NCI-H146 (cell line): ENCODE measurements at places on chromosomes 6 and 20.
A peak's percentile ranks its signal among the peaks of the same experiment; 100 is the strongest.

DNA sequence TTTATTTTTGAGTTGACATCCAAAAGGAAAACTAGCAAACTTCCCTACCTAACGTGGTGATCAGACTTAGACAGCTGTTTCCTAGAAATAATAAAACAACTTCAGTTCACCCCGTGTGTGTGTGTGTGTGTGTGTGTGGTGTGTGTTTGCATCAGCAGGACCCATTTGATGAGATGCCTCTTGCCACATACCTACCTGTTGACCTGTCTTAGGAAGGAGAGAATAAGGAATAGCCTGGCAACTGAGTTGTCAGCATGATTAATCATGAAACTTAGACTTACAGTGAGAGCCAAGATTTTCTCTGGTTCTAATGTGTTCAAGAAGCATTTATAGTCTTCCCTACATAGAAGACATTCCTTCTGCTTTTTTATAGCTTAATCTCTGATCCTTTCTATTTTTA, 16.1 kb upstream of the PBOV1 start:
- DNase-seq = no peak

DNA sequence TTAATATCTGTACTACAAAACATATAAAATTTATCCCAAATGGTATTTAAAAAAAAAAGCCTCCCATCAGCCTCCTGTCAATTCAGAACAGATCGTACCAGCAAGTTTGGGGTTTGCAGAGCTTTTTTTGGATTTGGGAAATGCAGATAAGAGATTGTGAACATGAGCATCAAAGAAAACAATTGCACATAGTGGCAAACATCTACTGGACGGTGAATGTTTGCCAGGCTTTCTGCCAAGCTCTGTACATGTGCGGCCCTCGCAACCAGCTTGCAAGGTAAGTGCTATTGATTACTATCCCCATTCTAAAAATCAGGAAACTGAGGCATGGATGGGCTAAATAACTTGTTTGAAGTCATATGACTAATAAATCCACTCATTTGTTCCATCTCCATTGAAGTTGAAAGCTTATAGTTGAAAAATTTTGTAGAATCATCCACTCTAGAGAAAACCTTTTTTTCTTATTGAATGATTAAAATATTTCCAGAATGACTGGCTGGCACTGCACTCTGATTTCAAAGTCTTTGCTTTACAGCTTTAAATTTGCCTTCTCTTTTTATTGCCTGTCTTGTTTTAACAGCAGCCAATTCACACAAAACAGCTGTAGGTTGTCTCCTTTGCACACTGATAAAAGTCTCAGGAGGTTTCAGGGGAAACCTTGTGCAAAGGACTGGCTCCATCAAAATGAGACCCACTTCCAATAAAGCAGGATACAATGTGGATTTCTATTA, 37.4 kb upstream of the SIRT5 start:
- no peak for DNase-seq

- no peak for DNase-seq
Observed at GRCh38 chr6:15500078-15500740, 162.6 kb downstream of the DTNBP1 start.

GRCh38 chr6:129473546-129473945, 236.4 kb downstream of the ARHGAP18 start:
- peak; percentile 14 for DNase-seq

DNA sequence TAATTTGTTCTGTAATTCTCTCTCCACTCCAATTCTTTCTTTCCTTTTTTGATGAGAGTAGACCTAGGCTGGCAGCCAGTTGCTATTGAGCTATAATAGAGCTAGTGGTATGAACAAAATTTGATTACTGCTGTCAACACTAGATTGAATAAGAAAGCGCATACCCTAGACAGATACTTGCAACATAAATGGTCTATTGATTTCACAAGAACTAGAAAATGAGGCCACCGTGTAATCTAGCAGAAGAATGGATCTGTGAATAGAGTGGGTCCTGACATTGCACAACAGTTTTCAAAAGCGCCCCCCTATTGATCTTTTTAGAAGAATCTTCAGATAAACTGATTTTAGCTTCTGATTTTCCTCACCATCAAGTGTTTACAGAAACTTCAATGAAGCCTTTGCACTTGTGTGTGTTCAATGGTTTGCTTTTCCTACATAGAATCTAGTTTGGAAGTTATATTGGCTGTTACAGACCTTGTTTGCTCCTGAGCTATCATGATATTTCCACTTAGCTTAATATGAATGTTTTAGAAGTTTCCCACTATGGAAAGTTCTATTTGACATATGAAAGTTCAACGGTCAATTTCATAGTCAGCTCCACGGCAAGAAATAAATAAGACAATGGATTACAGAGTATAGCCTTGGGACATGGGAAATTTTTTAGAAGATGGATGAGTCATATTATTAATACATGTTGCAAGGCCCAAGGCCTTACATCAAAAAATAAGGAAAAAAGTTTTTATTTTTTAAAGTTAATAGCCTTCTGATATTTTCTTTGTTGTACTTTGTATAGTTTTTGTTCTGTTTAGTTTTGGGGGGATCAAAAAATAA, 55.6 kb downstream of the UTRN start:
- no peak for DNase-seq

DNA sequence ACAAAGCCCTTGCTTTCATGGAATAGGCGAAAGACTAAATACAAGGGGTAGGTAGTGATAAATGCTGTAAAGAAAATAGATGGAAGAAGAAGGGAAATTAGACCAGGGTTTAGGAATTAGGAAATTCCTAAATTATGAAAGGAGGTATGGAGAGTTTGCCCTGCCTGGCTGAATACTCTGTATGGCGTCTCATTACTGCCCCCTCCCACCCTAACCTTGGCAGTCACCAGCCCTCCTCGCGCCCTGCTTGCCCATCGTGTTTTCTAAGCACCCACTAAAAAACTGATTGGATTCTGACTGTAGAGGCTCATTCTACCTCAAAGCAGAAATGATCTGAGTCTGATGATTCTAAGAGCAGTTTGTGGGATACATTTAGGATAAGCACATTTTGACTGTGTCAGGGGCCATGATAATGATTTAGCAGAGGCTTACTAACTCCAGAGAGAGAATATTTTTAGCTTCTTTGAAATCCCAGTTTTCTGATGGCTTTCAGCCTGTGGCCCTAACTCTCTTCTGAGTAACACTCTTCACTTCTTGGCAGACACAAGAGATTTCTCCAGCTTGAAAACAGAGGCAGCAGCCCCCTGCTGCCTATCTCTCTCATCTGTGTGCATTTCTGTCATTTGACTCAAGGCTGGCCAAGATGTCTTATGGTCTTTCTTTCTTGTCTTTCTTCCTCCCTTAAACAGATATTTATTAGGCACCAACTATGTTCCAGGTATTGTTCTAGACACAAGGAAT, 1.4 kb upstream of the CHD6 start:
- peak; percentile 43 for DNase-seq

GRCh38 chr20:15639839-15640238, 933.4 kb downstream of the KIF16B start:
- DNase-seq = no peak

- DNase-seq = no peak
Observed at GRCh38 chr6:94377835-94378234, 958.5 kb upstream of the EPHA7 start.

DNA sequence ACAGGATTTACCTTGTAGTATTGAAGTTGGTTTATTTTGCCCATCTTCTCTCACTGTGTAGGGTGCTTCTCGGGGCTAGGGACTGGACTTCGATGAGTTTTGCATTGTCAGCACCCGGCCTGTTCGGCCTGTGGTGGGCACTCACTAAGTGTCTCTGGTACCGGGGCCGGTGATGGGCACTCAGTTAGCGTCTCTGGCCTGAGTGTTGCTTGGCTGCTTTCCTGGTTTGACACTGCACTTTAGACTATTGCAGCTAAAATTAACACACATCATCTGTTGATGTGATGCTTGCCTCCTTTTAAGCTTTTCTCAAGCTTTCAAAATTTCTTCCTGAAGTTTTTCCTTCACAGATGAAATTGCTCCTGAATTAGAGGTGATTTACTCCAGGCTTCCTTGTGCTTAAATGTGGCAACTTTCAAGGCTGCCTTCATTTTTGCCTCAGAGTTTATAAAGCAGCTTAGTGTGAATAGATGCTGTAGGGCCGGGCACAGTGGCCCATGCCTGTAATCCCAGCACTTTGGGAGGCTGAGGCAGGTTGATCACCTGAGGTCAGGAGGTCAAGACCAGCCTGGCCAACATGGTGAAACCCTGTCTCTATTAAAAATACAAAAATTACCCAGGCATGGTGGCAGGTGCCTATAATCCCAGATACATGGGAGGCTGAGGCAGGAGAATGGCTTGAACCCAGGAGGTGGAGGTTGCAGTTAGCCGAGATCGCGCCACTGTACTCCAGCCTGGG, 41.7 kb upstream of the TULP4 start:
- no peak for DNase-seq

- no peak for DNase-seq
Observed at GRCh38 chr6:17886891-17887290, 100.5 kb downstream of the KIF13A start.

- no peak for DNase-seq
Observed at GRCh38 chr20:33846291-33846935, 35.3 kb downstream of the CHMP4B start.

DNA sequence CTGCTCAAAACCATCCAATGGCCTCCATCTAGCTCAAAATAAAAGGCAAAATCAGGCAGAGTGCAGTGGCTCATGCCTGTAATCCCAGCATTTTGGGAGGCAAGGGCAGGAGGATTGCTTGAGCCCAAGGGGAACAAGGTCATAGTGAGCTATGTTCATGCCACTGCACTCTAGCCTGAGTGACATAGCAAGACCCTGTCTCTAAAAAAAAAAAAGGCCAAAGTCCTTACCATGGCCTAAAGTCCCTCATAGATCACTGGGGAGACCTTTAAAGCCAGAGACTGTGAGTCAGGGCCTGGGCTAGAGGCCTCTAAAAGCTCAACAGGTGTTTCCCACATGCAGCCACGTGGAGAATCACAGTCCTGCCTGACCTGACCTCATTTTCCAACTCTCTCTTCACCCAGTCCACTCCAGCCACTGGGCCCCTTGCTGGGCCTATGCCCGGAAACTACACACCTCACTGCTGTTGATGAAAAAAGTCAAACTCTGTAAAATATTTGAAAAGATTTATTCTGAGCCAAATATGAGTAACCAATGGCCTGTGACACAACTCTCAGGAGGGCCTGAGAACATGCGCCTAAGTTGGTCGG, 28.2 kb upstream of the TAB2 start:
- DNase-seq = no peak

GRCh38 chr6:7846966-7847818, 63.4 kb downstream of the TXNDC5 start:
- no peak for DNase-seq

GRCh38 chr6:34816635-34817301, 24.9 kb downstream of the BLTP3A start:
- DNase-seq = no peak
